Jurkat, Clone E6-1 (cell line): ENCODE measurements at places on chromosomes 11 and 22.
A peak's percentile ranks its signal among the peaks of the same experiment; 100 is the strongest.

DNA sequence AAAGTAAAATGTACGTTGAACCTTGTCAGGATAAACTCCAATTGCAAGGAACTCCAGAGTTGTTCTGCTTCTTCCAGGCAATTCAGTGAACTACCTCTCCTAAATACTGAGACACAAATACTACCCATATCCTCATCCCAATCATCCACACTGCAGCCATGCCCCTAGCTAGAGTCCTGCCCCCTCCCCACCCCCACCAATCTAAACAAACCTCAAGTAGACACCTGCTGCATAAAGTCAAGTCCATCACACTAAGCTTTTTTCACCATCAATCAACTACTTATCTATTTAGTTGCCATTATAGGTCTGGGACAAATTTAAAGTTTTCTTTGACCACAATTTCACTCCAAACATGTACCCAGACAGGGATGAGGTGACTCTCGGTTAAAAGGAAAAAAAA, 93.2 kb upstream of the APOA1 start:
- DNase-seq = peak; percentile 28

DNA sequence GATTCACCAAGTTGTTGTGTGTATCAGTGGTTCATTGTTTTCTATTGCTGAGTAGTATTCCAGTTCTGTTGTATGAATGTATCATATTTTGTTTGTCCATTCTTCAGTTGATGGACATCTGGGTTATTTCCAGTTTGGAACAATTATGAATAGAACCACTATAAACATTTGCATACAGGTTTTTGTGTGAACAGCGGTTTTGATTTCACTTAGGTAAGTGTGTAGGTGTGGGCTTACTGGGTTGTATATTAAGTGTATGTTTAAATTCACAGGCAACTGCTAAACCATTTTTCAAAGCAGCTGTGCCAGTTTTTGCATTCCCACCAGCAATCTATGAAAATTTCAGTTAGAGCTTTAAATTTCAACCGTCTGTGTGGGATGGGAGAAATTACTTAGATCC, 217.8 kb downstream of the NELL1 start:
- no peak for DNase-seq

DNA sequence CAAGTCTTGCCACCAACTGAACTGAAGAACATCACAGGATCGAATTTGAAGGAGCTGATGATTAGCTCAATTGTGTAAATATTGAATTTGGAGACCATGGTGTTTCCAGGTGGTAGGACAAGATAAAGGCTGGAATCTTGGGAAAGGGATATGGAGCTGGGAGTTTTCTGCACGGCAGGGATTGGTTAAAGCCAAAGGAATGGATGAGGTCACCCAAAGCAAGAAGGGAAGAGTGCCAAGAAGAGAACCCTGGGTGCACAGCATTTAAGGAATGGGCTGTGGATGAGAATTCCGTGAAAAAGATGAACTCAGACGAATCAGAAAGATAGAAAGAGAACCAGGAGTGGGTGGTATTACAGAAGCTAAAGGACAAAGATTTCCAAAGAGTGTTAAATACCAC, 29.4 kb upstream of the RRAS2 start:
- DNase-seq = no peak

DNA sequence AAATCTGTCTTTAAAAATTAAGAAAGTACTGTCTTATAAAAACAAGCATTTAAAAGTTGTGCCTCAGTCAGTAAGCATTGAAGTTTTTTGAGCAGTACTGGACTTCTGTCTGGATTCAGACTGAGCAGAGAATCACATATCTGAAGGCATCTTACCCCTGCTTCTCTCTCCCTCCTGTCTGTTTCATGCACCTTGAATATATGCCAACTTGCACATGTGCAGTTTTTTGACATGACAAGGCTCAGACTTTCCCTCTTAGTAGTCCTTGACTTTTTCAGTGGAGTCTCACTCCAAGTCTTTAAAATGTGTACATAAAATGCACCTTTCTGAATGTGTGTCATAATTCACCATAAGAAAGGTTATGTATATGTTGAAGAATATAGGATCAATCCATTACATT, 19.8 kb downstream of the SPECC1L start:
- DNase-seq = no peak

DNA sequence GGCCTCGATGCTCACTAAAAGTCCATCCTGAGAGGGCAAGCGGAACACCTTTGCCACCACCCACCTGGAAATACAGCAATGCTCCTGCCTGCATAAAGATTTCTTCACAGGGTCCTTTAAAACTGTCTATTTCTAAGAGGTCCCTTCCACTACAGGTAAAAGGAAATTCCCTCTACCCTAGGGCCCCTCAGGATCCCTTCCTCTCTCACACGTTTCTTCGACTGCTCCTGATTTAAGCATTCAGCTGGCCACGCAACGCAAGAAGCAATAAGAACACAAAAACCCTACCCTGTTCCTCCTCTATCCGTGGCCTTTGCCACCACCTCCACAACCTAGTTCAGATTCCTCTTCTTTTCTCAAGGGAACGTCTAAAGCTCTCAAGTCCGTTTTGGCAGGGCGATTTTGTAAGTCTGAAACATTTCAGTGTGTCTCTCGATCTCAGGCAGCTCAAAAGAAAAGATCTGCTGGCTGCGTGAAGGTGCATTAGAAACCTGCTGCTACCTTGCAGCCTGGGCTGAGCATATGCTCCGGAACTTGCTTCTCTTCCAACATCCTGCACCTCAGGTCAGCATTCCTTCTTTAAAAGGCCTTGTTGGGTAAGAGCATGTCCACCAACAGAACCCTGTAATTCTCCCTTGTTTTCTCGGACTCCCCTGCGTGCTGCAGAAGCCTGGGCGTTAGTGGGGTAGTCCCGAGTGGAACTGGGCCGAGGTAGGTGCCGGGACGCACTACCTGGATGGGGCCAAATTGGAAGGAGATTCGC, 1.6 kb downstream of the LGR4 start:
- no peak for DNase-seq

GRCh38 chr11:65118097-65118837, 766 bp upstream of the ZNHIT2 start:
- DNase-seq = no peak

GRCh38 chr11:10551290-10551592, 10.3 kb upstream of the RNF141 start:
- DNase-seq = no peak

DNA sequence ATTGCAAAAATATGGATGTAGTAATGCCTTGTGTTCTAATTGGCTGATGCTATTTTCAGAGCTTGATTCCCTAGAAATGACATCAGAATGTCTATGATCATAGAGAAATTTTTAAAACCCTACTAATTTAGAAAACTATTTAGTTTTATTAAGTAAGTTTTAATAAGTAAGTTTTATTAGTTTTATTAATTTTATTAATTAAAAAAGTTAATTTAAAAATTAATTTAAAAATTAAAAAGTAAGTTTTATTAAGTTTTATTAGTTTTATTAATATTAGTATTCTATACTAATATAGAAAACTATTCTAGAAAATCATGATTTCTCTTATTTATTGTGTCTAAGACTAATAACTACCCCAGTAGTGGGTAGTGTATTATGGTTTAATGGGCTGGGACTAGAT, 8.2 kb downstream of the HORMAD2 start:
- no peak for DNase-seq

GRCh38 chr22:46061501-46062231, 84.7 kb upstream of the WNT7B start:
- no peak for DNase-seq

DNA sequence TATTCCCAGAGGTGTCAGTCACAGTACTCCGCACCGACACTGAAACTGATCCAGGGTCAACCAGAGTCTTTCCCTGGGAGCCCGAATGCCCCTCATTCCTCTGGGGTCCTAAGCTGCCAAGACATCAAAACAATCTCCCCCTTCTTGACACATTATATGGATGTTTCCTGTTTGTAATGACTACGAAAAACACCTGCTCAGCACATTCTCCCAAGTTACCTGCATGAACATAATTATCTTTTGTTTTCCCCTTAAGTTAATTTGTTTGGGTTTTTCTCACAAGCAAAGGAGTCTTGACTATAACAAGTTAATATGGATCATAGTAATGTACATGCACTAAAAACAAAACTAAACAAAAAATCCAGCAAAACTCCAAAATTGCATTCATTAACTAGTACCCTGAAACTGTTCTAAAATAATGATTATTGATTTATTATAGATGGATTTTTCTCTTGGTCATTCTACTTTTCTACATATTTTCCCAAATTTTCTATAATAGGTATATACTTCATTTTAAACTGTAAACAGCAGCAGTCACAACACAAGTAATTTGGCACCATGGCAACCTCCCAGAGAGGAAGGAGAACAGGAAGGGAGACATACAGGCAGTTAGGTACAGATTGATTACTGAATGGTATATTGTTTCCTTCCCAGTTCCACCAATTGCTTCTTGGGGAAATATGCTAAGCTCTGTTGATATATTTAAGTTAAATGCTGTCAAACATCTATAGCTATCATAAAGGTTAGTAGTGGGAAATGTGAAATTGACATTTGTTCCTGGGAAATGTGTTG, 631.5 kb downstream of the METTL15 start:
- no peak for DNase-seq

GRCh38 chr11:36148701-36149100, 140.5 kb downstream of the COMMD9 start:
- DNase-seq = no peak

DNA sequence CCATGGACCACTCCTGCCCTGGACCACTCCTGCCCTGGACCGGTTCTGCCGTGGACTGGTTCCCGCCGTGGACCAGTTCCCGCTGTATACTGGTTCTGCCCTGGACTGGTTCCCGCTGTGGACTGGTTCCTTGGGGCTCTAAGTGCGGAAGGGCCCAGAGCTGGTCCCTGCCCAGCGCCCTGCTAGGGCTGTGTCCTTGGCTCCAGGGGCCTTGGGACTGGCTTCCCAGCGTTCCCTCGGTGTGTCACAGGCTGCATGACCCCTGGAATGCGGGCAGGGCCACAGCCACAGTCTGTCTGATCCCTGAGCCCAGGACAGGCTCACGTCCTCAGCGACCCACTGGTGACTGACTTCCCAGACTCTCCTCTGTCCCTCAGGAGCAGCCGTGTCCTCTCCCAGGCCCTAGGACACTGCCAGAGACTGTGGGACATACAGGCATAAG, 412.2 kb downstream of the TBC1D22A start:
- DNase-seq = no peak

GRCh38 chr11:111954154-111954553, 17.0 kb downstream of the DIXDC1 start:
- DNase-seq = no peak

DNA sequence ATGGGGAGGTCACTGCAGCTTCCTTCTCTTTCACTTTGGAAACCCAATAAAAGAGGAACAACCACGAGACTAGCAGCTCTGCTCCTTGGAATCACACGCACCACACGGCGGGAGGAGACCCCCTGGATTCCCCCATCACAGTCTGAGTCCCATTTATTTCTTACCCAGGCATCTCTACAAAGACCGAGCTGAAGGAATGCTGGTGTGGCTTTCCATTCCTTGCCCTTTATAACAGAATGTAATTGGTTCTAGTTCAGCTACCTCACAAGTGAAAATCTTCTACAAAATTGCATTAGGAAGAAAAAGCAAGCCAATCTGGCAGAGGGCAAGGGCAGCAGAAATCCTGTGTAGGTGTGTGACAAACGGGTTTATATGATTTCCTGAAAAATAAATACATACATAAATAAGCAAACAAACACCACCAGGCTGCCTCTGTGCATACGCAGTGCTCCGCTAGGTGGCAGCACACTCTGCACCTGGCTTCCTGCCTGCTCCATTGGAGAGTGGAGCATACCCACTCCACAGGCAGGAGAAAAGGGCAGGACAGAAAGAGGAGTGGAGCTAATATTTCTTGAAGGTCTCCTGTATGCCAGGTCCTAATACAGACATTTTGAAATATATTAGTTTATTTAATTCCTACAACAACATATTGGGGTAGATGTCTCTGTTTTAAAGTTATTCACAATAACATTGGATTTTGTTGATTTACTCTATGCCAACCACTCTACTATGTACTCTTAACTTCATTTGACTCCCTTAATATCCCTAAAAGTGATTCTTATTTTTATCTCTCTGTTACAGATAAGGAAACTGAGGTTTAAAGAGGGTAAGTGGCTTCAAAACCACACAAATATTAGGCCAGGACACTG, 673.1 kb downstream of the KCNA4 start:
- peak; percentile 41 for DNase-seq

DNA sequence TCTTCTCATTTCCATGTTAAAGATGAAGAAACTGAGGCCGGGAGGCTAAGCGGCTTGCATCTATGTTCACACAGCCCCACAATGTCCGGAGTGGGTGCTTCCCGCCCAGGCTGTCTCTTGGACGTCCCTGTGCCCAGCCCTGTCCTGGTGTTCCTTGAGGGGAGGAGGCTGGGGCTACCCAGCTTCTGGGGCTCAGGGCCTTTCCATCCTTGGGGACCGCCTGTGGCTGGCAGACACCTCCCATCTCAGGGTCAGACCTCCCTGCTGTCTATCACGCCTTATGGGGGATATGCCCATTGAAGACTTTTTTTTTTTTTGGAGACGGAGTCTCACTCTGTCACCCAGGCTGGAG, 95.5 kb downstream of the WNT7B start:
- DNase-seq = no peak

- DNase-seq = no peak
These were observed 1.2 kb downstream of the DDX17 start for GRCh38 chr22:38504731-38505540.

DNA sequence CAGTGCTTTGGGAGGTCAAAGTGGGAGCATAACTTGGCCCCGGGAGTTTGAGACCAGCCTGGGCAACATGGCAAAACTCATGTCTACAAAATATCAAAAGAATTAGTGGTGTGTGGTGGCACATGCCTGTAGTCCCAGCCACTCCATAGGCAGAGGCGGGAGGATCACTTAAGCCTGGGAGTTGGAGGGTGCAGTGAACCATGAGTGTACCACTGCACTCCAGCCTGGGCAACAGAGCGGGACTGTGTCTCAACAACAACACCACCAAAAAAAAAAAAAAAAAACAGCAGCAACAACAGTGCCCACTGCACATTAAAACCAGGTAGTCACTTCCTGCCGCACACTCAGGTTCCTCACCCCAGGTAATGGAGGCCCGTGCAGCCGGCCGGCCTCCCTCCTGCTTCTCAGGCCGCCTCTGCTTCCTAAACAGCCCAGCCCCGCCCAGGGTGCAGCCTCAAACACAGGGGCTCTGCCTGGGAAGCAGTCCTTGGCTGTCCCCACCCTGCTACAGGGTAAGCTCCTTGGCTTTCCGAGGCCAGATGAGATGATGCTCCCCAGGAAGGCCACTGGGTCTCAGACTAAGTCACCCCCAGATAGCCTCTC, 318.3 kb downstream of the SHANK2 start:
- DNase-seq = no peak

- DNase-seq = no peak
These were observed 1.8 kb upstream of the FIBIN start for GRCh38 chr11:26992031-26992541.

DNA sequence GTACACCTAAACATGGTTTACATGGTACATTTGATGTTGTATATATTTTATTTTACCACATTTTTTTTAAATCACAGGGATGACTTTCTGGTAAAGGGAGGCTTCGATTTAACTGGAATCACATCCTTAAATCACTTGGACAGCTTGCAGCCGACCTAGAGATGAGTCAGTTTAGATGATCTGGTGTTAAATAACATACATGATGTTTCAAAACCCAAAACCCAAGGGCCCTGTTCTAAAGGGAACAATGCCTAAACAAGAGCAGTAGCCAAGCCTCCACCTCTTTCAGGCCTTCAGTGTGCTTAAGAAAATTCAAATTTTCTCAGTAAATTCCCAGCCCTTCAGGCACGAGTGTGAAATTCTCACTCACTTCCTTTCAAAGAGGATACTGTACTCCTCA, 108.8 kb downstream of the WT1 start:
- no peak for DNase-seq

- no peak for DNase-seq
These were observed 870 bp upstream of the CTTN start for GRCh38 chr11:70397336-70397982.

GRCh38 chr11:79092791-79093353, 348.0 kb downstream of the TENM4 start:
- DNase-seq = no peak
